ENCODE measurements at places on chromosomes 1 and 21.
A peak's percentile ranks its signal among the peaks of the same experiment; 100 is the strongest.

DNA sequence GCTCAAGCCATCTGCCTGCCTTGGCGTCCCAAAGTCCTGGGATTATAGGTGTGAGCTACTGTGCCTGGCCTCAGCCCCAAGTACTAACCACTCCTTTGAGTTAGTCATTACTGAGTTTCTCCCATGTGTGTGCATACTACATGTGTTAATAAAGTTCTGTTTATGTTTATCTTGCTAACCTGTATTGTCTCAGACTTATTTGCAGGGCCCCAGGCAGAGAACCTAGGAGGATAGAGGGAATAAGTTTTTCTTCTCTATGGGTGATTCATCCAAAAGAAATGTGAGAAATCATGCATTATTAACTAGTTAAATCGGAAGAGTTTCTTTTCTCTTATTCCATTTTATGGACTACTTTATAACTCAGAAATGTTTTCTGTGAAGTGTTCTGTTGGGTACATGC, 203.9 kb upstream of the CACYBP start:
- no peak for DNase-seq

- no peak for DNase-seq
These were observed 45.3 kb downstream of the TTC39A start for GRCh38 chr1:51285055-51285454.

DNA sequence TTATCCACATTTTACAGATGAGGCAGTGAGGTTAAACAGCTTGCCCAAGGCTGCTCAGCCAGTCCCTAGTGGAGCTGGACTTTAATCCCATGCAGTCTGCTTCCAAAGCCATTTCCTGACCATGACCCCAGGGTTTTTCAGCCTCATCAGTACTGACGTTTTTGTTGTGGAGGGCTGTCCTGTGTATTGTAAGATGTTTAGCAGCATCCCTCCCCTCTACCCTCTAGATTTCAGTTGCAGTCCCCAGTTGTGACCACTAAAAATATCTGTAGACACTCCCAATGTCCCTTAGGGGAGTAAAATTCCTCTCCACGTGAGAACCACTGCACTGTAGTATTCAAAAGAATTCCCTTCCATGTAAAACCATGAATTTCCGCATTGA, 30.2 kb upstream of the C1orf105 start:
- no peak for DNase-seq

- DNase-seq = no peak
These were observed 20.9 kb downstream of the POFUT2 start for GRCh38 chr21:45266518-45267389.

DNA sequence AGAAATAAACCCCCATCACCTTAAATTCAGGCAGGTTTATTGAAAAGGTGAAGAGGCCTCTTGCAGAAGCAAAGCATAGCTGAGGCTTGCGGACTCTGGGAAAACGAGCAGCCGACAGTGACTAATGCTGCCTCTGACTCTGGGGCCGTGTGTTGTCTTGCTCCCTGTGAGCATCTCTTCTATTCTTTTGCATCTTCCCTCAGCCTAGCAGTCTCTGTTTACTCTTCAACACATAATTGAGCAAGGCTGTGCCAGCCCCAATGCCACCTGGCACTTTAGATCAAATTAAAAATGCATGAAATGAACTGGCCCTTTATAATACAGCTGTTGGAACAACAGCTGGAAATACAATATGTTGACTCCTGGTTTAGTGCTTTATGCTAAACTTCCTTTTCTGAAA, 18.4 kb upstream of the REG4 start:
- no peak for DNase-seq

GRCh38 chr1:23837908-23838307, 12.7 kb upstream of the HMGCL start:
- DNase-seq = no peak

GRCh38 chr1:147264158-147264768, 21.8 kb downstream of the CHD1L start:
- DNase-seq = no peak

DNA sequence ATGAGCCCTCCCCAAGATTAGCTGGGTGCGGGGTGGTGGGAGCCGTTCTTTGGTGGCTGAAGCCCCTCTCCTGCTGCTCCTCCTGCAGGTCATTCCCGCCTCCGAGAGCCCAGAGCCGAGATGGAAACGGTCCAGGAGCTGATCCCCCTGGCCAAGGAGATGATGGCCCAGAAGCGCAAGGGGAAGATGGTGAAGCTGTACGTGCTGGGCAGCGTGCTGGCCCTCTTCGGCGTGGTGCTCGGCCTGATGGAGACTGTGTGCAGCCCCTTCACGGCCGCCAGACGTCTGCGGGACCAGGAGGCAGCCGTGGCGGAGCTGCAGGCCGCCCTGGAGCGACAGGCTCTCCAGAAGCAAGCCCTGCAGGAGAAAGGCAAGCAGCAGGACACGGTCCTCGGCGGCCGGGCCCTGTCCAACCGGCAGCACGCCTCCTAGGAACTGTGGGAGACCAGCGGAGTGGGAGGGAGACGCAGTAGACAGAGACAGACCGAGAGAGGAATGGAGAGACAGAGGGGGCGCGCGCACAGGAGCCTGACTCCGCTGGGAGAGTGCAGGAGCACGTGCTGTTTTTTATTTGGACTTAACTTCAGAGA, 448 bp downstream of the G0S2 start:
- peak; percentile 46 for DNase-seq

DNA sequence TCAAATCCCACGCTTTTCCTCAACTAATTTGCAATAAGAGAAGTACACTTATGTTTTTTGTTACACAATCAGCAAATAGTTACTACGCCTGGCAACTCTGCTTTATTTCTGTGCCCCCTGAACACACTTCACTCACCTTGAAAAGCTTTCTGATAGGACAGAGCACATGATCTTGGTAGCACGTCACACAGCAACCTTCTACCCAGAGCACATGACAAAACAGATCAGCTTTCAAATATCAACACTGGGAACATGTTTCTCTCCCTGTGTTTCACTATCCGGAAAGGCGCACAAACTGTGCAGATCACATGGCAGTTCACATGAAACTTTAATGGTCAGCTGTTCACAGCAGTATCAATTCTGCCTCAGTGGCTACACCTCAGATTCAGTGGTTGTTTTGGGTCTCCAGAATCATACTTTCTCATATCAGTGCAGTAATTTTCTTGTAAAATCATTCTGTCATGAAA, 2.2 kb downstream of the SLC19A2 start:
- no peak for DNase-seq

- DNase-seq = no peak
These were observed 16.1 kb downstream of the USP1 start for GRCh38 chr1:62452951-62453350.

- DNase-seq = no peak
These were observed 100.9 kb downstream of the NAV1 start for GRCh38 chr1:201639826-201640225.

- DNase-seq = no peak
These were observed 122.1 kb downstream of the LRIG2 start for GRCh38 chr1:113194846-113195830.

DNA sequence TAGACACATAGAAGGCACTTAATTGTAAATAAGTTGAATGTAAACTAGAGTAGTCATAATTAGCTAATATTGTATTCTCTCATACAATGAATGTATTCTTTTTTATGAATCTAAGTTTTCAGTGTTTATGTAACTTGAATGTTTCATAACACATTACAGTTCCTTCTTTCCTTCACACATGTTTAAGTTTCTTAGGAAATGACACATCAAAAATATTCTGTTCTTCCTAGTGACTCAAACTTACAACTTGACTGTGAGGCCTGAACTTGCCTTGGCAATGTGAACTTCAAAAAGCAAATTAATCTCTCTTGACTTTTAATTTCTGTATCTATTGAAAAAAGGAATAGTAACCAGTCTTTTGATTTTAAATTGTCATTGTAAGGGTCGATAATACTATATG, 700.1 kb downstream of the KCNT2 start:
- DNase-seq = no peak

- DNase-seq = no peak
These were observed 469.5 kb upstream of the CHRM3 start for GRCh38 chr1:238916828-238917227.

DNA sequence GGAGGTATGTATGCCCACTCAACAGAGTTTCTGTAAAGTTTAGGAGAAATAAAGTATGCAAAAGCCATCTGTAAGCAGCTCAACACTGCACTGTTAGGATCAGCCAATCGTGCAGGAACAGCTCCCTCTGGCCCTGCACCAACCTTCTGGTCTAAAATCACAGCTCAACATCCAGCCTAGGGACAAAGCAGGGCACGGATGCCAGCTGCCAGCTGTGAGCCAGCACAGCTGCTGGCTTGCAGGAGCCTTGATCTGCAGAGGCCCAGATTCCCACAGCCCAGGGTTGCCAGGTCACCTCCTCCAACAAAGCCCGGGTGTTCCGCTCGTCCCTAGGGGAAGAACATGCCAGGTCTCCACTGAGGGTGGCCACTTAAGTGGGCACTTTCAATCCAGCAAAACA, 8.6 kb downstream of the ACOT7 start:
- peak; percentile 60 for DNase-seq

GRCh38 chr1:56647106-56647505, 2.0 kb downstream of the PRKAA2 start:
- no peak for DNase-seq

GRCh38 chr1:176696109-176696508, 233.1 kb downstream of the PAPPA2 start:
- DNase-seq = no peak

DNA sequence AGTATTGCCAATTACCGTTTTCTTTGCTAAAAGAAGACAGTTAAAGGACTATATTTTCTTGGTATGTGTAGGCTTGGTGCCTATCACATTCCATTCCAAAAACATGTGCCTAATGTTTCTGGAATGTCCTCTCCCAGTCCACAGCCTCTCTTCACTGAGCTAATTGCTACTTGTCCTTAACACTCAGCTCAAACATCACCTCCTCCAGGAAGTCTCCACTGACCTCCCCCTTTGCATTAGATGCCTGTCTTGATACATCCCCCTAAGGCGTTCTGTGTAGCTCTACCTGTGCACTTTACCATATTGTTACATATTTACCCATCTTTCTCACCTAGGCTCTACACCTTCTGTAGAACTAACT, 195.6 kb upstream of the CAMK1G start:
- DNase-seq = no peak

DNA sequence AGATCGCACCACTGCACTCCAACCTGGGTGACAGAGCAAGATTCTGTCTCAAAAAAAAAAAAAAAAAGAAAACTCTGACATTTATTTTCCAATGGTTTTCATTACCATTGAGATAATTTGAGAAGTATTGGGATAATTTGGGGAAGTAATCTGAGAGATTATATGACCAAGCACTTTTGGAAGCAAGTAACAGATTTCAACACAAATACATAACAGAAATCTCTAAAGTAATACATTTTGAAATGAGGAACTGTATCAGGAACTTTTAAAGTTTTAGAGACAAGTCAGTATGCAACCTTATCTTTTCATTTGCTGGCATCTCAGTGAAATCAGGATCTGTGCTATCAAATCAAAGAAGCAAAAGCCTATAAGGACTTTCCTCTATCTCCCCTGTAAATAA, 25.4 kb upstream of the SLC16A1 start:
- no peak for DNase-seq

DNA sequence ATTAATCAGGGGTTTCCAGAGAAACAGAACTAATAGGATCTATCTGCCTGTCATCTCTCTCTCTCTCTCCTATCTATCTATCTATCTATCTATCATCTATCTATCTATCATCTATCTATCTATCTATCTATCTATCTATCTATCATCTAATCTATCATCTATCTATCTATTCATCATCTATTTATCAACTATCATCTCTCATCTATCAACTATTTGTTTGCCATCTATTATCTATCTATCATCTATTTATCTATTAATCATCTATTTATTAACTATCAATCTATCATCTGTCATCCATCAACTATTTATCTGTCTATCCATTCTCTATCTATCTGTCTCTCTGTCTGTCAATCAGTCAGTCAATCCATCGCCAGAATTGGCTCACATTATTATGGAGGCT, 70.0 kb upstream of the MRPS6 start:
- no peak for DNase-seq

- DNase-seq = no peak
These were observed 178.5 kb downstream of the RHOU start for GRCh38 chr1:228913626-228914414.

GRCh38 chr1:181112071-181112929, 23.8 kb downstream of the IER5 start:
- DNase-seq = peak; percentile 76

DNA sequence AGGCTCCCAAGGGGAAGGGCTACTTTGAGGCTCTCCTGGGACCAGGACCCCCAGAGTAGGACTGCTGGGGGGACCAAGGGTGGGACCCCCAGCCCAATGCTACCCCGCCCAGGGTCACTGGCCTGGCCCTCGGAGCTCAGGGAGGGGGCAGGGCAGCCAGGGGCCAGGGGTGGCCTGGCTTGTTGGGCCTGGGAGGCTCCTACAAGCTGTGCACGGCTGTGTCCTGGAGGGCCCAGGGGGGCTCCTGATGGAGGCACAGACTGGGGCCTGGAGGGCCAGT, 2.2 kb downstream of the HES4 start:
- no peak for DNase-seq

- no peak for DNase-seq
These were observed 21.8 kb downstream of the CNIH3 start for GRCh38 chr1:224637936-224638335.

- no peak for DNase-seq
These were observed 1.1 kb upstream of the CACYBP start for GRCh38 chr1:174998569-174999215.

DNA sequence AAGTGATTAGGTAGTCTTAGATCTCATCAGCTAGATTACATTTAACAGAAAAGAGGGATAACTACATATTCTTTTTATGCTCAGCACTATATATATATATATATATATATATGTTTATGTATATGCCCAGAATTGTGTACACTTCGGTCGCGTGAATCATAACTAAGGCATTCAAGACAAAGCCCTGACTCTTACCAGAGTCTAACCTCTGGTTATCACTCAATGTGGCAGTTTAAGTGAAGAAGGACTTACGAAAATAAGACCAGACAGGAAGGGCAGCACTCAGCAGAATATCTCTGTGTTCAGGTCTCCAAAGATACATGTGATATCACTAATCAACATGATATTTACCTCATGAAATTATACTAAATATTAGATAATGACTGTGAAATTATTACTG, 1326.7 kb downstream of the MRPL39 start:
- DNase-seq = no peak

GRCh38 chr1:118084400-118084799, 100.6 kb downstream of the SPAG17 start:
- DNase-seq = no peak

Data from heart left ventricle (tissue), 16 donors.